ENCODE measurements at places on chromosomes 3 and 15.

- DNase-seq = no peak
Measured at GRCh38 chr3:155286736-155287135, 6.7 kb downstream of the STRIT1 start.

DNA sequence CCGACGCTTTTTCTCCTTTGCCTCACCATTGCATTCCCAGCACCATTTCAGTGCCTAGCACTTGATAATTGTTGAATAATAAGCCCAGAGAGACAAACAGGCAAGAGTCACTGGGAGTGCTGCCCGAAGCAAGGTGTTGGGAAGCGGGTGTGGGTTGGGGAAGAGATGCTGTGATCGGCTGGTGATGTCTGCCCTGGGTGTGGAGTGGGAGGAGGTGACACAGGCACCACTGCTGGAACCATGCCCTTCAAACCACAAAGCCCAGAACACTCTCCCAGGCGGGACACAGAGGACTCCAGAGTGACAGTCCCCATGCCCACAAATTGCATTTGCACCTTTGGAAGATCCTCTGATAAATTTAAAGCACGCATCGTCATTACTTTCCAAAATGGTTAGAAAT is 148.2 kb downstream of the CHSY1 start:
- DNase-seq = no peak

- no peak for DNase-seq
Measured at GRCh38 chr3:138398791-138399575, 35.4 kb upstream of the ESYT3 start.

DNA sequence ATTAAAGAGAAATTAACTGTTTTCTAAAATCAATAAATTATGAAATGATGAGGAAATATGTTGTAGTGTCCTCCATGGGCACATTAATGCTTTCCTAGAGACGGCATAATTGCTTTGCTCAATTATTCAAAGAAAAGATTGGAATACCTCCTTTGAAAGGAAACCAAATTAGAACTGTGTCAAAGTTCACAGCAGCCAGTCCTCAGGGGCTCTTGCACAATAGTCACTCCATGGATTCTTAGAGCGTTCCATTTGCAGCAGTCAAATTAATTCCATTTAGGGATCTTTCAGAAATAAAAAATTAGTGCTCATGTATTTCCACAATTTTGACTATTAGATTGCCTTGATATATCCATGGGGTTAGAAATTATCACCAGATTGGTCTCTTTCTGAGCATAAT is 841.6 kb upstream of the DPPA4 start:
- no peak for DNase-seq
